Muscle of leg (tissue), 16 donors: ENCODE measurements at places on chromosomes 2 and 18. TPM values are rescaled to one million over a fixed set of nuclear protein-coding genes. Genes with fewer than 3 reads are reported as not detected.
A peak's percentile ranks its signal among the peaks of the same experiment; 100 is the strongest.

GRCh38 chr18:77622009-77622692 lies 372.5 kb downstream of the GALR1 start:
- DNase-seq = peak; percentile 53

- DNase-seq = no peak
Observed at GRCh38 chr2:233375490-233376314, 21.4 kb downstream of the DGKD start.

DNA sequence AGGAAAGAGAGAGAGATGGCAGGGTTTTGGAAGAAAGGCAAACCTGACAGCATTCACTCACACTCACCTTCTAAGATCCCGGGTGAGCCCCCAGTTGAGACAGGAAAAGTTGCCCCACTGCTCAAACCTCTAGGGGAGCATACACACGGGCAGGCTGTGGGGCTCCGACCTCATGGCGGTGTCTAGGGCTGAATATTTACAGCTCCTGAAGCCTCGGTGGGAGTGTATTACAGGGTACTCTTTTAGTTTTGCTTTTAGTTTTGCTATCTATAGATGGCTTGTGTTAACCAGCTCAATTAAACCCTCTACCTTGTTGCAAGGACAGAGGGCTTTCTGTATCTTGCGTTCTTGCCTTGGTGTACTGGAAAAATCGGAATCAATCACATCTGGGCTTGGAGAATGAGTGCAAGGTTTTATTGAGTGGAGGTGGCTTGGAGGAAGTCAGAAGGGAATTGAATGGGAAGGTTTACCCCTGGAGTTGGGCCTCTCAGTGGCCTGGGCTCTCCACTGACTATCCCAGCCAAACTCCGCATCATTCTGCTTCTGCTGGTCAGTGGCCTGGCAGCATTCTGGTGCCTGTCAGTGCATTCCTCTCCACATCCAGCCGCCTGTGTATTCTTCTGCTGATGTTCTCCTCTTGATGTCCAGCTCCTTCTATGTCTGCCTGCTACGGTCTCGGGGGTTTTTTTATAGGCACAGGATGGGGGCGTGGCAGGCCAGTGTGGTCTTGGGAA lies 10.1 kb upstream of the IFIH1 start:
- DNase-seq = no peak

DNA sequence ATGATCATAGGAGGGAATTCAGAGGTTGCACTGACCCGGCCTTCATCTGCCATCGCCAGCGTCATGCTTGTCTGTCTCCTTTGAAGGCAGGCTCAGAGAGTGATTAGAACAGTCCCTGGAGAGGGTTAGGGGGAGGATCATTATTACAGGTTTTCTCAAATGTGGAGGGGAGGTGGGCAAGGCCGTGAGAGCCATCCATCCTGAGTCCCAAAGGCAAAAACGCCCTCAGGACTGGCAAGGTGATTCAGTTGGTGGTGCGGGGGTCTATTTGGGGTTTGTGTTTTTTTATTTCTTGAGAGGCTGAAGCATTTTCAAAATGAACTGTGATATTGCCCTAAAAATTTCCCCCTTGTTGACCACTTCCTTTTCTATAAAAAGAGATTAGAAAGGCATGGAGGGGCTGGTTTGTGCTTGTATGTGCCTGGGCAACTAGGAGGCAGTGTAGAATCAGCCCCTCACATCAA lies 39.3 kb upstream of the GYPC start:
- DNase-seq = no peak

CPO gene
- 0.13 TPM for total RNA-seq

EVA1A gene
- total RNA-seq = 6.9 TPM
